Stimulated activated CD8-positive, alpha-beta memory T cell treated with anti-CD3 and anti-CD28 coated beads, Interleukin-15, amount 100 ng/mL, for 4 hours (primary cell): ENCODE measurements at places on chromosomes 7 and 10.

- no peak for DNase-seq
Observed at GRCh38 chr10:2935647-2936386, 131.5 kb upstream of the PFKP start.

- no peak for DNase-seq
Observed at GRCh38 chr7:107233174-107233573, 64.4 kb downstream of the HBP1 start.

- no peak for DNase-seq
Observed at GRCh38 chr10:94036766-94037033, 43.0 kb downstream of the PLCE1 start.

GRCh38 chr7:157800281-157800680, 463.5 kb downstream of the DNAJB6 start:
- no peak for DNase-seq

GRCh38 chr10:76937181-76937600, 700.4 kb downstream of the KCNMA1 start:
- DNase-seq = no peak

DNA sequence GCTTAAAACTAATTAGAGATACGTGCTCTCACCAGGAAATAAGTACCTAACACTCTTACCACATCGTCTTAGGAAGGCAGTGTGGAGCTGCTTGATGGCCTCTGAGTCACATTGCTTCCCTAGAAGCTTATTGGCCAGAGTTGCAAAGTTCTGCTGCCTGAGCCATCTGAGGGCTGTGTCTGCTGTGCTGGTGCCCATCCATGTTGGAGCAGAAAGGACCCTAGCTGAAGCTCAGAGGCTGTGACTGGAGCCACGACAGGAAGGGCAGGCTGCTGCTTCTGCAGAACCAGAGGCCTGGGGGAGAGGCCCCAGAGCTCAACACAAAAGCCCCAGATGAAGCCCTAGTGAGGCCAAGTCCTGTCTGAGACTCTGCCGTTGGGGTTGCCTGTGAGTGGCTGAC, 64.8 kb upstream of the IGFBP3 start:
- no peak for DNase-seq
